ENCODE measurements at places on chromosomes 6 and 20.

- DNase-seq = no peak
These were observed 113.1 kb upstream of the DOK5 start for GRCh38 chr20:54362283-54362682.

DNA sequence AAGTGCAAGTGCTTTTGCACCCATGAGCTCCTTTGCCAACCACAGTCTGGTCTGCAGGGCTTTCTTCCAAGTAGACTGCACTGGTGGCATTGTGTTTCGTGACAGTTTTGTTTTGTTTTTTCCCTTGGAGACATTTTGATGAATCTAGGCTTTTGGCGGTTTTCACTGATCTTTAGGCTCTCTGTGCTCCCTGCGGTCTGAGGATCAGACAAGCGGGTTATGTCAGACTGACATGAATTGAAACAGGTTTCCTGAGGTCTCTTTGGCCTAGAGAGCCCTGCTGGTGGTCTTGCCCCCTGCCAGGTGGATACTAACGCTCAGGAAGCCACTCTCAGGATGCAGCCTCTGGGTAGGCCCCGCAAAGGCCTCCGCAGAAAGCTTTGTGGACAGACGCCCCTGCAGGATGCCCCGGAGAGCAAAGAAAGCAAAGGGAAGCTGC, 555.4 kb upstream of the AGPAT4 start:
- no peak for DNase-seq

- DNase-seq = no peak
These were observed 277.0 kb downstream of the CDKAL1 start for GRCh38 chr6:20811109-20811761.

GRCh38 chr20:62627901-62628612, 14.2 kb upstream of the SLCO4A1 start:
- no peak for DNase-seq

- DNase-seq = no peak
These were observed 110.5 kb downstream of the ARHGAP18 start for GRCh38 chr6:129599467-129599866.
